ENCODE measurements at places on chromosomes 1 and 21. TPM values are rescaled to one million over a fixed set of nuclear protein-coding genes. Genes with fewer than 3 reads are reported as not detected.

DNA sequence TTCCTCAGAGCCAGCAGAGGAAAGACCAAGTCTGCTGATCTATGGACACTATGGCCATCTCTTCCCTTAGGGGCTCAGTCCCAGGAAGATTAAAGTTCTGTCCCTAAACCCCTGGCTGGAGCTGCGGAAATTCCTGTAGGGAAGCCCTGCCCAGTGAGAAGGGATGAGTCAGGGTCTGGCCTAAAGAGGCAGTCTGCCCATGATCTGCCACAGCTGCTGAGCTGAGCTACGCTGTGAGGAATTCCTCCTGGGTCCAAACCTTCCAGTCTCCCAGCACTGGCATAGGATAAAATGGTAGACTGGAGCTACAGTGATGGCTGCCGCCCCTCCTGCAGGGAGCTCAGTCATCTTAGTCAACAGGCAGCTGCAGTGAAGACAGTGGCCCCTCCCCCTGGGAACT, 213.7 kb downstream of the BRINP2 start:
- no peak for DNase-seq

DNA sequence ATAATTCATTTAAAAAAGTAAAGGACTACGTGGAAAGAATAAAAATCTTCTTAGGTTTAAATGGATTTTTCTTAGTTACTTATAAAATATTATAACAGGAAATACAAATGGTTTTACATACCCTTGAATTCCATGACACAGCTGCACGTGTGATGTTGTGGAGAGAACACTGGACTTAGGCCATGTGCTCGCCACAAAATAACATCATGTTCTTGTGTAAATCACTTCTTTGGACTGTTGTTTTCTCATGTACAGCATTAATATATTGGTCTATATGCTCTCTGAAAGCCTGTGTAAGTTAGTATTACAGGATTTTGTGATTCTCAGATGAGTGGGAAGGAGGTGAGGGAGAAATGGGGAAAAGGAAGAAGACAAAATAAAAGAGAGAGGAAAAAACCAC, 228.2 kb downstream of the DNM3 start:
- DNase-seq: no peak

- DNase-seq: no peak
Observed at GRCh38 chr1:20588634-20589225, at the start of gene CDA. CDA (plus strand) TSS chr1:20589097; CDS start chr1:20589130, 33 bp downstream.

GRCh38 chr1:9249534-9250410, 15.2 kb downstream of the H6PD start:
- DNase-seq: peak; percentile 23

GRCh38 chr1:228013935-228014930, 7.4 kb downstream of the WNT3A start:
- no peak for DNase-seq

- no peak for DNase-seq
Observed at GRCh38 chr1:29648798-29649188, 412.5 kb downstream of the PTPRU start.

DNA sequence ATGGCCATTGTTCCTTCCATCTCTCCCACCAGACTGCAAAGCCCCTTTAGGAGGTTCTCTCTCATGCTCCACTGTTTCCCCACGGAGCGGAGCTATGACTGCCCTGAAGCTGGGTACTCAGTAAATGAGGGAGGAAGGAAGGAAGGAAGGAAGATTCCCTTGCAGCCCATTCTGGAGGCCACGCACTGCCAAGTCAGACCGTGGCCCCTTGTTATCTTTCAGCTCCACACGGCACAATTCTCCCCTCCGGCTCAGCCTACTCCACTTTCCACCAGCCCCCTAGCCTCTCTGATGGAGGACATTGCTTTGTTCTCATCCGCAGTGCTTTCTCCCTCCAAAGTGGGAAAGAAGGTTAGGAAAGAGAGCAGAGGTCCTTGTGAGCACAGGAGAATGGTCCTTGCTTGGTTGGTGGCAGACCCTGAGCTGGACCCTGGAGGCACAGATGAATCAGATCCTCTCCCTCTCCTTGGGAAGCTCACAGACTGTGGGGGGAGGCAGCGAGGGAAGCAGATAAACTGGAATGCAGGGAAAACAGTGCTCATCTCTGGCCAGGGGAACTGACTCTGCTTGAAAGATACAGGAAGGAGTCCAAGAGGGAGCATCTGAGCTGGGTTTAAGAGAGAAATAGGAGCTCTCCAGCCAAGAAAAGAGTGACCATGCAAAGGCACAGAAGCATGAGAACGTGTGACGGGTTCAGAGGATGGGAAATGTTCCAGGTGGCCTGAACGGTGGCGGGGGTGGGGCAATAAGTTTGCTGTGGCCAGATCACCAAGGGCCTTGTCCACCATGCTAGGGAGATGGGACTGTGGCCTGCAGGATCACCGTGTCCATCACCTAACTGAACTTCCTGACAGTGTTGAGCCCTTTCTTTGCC, 52.6 kb downstream of the GLIS1 start:
- DNase-seq: no peak

DNA sequence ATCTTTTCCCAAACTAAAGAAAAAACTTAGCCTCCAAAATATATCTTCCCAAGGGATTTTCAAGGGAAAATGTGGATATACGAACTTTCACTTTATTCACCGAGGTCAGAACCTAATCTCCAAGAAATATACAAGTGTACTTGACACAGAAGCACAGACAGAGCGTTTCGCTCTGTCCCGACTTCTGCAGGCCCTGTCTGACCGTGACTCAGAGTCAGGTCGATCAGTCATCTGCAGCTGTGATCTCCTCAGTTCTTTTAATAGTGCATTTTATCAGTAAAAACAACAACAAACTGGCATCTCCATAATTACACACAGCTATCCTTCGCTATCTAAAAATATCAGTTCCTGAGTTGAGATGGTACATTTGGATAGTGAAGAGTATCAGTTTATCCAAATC, 226.6 kb downstream of the TM2D1 start:
- no peak for DNase-seq

GRCh38 chr1:2563205-2563604, 7.0 kb downstream of the TNFRSF14 start:
- no peak for DNase-seq

GRCh38 chr1:101756411-101756810, 240.3 kb downstream of the OLFM3 start:
- no peak for DNase-seq

DNA sequence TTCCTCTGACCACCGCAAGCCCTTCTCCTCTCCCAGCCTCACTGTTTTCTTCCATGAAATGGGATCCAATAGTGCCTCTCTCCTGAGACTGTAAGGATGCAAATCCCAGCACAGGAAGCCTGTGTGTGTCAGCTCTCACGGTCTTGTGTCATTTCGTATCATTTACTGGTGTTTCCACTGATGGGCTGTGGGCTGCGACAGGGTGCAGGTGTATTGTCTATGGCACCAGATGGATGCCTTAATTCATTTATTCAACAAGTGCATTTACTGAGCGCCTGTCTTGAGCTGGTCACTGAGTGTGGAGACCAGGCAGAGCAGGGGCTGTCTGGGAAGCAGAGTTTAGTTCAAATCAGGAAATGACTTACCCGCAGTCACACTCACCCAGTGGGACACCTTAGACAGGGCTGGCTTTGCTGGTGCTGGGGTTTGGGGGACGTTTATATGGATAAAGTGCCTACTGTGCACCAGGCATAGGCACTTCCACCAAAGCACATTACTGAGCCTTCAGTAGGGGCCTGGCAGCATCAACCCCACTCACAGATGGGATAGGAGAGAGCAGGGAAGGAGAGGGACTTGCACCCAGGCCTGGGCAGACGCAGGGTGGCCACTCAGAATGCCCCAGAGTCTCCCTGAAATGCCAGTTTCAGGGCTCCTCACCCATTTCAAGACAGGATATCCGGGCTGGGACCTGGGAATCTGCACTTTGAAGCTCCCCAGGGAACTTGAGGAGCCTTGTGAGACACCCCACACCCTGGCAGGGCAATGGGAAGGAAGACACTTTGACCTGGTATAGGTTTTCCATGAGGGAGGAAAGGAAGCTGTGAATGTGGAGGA, 398.9 kb downstream of the MATN1 start:
- no peak for DNase-seq

DNA sequence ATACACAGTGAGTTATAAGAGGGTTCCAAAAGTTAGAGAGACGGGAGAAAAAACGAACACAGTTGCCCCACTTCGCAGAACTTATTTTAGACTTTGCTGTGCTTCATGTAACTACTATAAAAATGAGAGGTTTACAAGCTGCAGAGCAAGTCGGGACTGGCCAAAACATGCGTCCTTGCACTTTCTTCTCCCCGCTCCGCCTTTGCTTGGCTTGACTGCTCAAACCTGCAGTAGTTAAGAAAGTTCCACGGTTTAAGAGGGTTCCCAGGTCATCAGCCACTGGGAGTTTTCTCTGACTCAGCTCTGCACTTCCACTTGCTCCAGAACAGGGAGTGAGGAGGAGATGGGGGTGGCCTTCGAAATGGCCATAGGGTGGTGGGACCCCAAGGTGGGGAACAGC, 36.2 kb downstream of the CLIC6 start:
- no peak for DNase-seq

- no peak for DNase-seq
Observed at GRCh38 chr1:116372191-116372590, 853 bp upstream of the ATP1A1 start.

GRCh38 chr21:40671716-40672115, 175.2 kb downstream of the DSCAM start:
- no peak for DNase-seq

GRCh38 chr1:145710291-145711027, 3.3 kb upstream of the PDZK1 start:
- no peak for DNase-seq

DNA sequence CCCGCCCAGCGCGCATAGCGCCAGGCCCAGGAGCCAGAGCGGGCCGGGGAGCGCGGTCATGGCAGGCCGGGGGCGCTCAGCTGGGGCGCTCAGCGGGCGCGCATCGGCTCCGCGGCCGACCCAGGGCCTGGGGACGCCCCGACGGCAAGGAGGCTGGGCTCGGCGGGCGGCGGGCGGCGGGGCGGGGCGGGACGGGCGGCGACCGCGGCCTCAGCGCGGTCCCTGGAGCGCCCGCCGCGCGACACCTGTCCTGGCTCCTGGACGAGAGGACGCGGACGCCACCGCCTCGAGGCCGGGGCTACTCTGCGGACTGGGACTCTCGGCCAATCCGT, 273 bp downstream of the BMP8B start:
- no peak for DNase-seq

DNA sequence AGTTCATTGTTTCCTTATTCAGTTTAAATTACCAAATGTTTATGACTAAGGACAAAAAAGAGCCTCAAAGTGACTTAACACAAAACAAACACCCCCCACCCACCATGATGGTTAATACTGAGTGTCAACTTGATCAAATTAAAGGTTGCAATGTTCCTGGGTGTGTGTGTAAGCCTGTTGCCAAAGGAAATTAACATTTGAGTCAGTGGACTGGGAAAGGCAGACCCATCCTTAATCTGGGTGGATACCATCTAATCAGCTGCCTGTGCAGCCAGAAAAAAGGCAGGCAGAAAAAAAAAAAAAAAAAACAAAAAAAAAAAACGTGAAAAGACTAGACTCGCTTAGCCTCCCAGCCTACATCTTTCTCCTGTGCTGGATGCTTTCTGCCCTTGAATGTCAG, 543.4 kb downstream of the NEGR1 start:
- DNase-seq: no peak

GRCh38 chr21:45452696-45453307, 47.8 kb downstream of the COL18A1 start:
- no peak for DNase-seq

DNA sequence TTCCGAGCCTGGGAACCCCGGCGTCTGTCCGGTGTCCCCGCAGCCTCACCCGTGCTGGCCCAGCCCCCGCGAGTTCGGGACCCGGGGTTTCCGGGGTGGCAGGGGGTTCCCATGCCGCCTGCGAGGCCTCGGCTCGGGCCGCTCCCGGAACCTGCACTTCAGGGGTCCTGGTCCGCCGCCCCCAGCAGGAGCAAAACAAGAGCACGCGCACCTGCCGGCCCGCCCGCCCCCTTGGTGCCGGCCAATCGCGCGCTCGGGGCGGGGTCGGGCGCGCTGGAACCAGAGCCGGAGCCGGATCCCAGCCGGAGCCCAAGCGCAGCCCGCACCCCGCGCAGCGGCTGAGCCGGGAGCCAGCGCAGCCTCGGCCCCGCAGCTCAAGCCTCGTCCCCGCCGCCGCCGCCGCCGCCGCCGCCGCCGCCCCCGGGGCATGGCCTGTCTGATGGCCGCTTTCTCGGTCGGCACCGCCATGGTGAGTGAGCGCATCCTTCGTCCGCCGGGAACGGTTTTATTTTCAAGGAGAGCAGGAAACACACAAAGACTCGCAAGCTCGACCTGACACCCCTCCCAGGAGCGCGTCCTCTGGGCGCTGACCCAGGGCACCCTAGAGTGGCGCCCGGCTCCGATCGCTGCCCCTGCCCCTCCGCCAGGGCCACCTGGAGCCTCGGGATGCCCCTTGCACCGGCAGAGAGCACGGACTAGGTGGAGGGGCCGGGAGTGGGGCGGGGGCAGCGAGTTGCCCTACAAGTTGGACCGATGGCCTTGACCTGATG, at the start of gene ABCG1:
TSS of gene ABCG1 (plus strand) at position 305 of the 770 bp plus-strand sequence. CDS start at position 428, 123 bp downstream.
- DNase-seq: no peak

DNA sequence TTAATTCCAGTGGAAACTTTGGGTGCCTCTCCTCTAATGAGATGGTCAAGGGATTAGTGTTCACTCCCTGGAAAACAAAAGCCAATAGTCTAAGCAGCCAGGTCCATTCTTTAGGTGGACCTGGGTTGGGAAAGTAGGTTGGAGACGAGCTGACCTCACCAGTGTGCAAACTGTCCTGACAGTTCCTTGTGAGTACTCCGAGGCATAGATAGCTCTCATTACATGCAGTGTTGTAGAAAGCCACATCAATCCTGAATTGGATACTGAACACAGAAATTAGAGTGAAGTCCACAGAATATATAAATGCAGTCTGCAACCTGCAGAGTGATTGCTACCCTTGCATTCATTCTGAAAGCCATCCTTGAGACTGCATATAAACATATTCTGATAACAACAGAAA, 675.1 kb upstream of the CXADR start:
- DNase-seq: no peak

- DNase-seq: no peak
Observed at GRCh38 chr1:240667351-240667750, 55.4 kb upstream of the GREM2 start.

- DNase-seq: no peak
Observed at GRCh38 chr1:45266151-45266801, 59.9 kb upstream of the ZSWIM5 start.

- no peak for DNase-seq
Observed at GRCh38 chr21:26087223-26087918, 83.2 kb downstream of the APP start.

GRCh38 chr1:156705918-156706656, 704 bp upstream of the CRABP2 start:
- DNase-seq: peak; percentile 50

Gene C1orf74
- total RNA-seq: 3.0 TPM

Gene TMEM81
- total RNA-seq: 3.2 TPM

Gene KCNAB2
- total RNA-seq: 312 TPM

Gene TAS1R1
- total RNA-seq: not detected

Gene TRIM45
- total RNA-seq: 1.5 TPM

Gene PADI1
- total RNA-seq: not detected

Gene KCND3
- total RNA-seq: not detected
